ENCODE measurements at places on chromosomes 12 and 14. TPM values are rescaled to one million over a fixed set of nuclear protein-coding genes. Genes with fewer than 3 reads are reported as not detected.
A peak's percentile ranks its signal among the peaks of the same experiment; 100 is the strongest.

DNA sequence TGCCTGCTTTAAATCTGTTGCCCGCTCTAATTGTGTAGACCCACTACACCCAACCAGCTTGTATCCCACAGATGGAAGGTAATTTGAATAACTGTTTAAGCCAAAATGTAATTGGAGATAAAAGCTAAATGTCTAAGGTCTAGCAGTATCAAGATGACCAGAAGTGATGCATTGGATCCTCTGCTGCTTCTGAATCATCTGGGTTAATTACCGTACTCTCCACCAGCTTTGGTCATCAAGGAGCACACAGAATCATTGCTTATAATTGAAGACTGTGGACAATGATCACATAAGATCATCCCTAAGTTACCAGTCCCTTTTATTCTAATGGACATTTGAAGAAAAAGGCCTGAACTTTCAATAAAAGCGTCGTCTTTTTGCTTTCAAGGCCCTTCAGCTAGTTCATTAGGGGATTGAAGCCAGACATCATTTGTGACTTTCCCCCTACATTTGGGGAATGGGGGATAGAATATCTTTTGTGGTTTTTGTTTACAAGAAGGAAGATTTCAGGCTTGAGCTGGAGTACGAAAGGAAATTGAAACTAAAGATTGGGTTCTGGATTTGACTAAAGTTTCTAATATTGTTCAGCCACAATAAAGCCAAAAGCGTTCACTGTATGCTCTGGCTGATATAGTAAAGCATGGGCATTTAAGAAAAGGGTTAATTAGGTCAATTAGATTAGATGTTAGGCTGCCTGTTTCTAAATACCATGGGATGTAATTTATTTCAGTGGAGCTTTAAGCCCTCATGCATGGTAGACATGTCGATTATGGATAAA lies 123.2 kb downstream of the CHST11 start:
- peak overlapping the region; percentile 50 for H3K27ac ChIP-seq
- H3K27me3 ChIP-seq = no peaks in the 10 kb centered on the region
- H3K36me3 ChIP-seq = peaks cover 33% of the 10 kb centered on the region
- H3K4me1 ChIP-seq = peaks cover 74% of the 10 kb centered on the region
- DNase-seq = no peak

DNA sequence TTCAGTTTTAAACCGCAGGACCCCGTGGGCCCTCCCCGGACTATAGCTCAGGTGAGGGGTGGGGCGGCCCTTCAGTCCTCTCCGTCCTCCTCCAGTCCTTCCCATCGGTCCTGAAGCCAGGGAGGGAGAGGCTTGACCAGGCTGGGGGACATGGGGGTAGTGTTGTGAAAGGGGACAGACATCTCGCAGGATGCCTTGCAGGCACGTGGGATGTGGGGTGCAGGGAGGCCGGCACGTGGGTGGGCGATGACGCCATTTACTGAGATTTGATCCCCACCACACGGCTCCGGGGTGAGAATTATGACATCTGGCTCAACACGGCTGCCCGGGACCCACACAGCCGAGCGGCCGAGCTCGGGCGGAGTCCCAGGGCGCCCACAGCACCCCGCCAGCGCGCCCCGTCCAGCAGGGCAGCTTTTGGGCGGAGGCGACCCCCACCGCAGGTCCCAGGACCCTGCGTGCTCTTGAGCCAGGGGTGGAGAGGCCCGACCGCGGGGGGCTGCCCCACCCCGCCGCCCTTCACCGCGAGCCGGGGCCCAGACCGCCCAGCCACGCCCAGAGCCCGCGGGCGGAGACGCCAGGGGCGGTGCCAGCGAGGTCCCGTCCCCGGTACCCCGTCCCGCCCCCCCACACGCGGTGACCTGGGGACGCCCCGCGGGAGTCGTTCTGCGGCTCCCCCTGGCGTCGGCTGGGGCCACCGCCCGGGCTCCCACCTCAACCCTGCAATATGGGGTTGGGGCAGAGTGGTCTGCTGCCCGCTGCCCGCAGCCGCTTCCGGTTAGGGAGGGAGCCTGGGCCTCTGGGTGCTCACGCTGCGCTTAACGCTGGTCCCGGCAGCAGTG lies 3.3 kb upstream of the EXOC3L4 start:
- peak overlapping the region; percentile 17 for H3K4me3 ChIP-seq
- H3K36me3 ChIP-seq = no peaks in the 10 kb centered on the region
- peak; percentile 78 for DNase-seq
- no peak overlapping the region for H3K27ac ChIP-seq
- H3K4me1 ChIP-seq = peaks cover 7% of the 10 kb centered on the region

- DNase-seq = no peak
- no peaks in the 10 kb centered on the region for H3K36me3 ChIP-seq
- peaks cover 16% of the 10 kb centered on the region for H3K27me3 ChIP-seq
- H3K27ac ChIP-seq = no peak overlapping the region
- peak overlapping the region; percentile 31 for H3K4me3 ChIP-seq
These were observed 12.8 kb upstream of the NR4A1 start for GRCh38 chr12:52038447-52038846.

RAPGEF3 gene
- total RNA-seq = 1.6 TPM

DNA sequence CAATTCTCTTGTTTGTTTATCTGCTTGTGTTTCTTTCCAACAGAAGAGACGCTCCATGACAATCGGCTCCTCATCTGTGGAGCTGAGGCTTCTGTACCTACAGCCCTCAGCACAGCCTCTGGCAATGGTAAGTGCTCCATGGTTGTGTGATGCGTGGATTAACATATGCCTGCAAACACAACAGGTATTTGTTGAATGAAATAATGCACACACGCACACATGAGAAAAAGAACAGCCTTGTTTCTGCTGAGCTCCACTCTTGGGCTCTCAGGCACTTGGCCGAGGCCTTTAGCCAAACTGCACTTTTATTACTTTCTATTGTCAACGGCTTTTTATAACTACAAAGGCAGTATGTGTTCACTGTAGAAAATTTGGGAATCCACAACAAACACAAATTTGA lies 120.4 kb upstream of the TMCC3 start:
- no peak overlapping the region for H3K27ac ChIP-seq
- DNase-seq = no peak
- H3K27me3 ChIP-seq = peaks cover 39% of the 10 kb centered on the region
- peaks cover 8% of the 10 kb centered on the region for H3K4me1 ChIP-seq
- H3K4me3 ChIP-seq = no peak overlapping the region

GRCh38 chr12:109092497-109093021 lies 713 bp downstream of the ALKBH2 start:
- H3K36me3 ChIP-seq = peaks cover 5% of the 10 kb centered on the region
- no peaks in the 10 kb centered on the region for H3K27me3 ChIP-seq
- peaks cover 43% of the 10 kb centered on the region for H3K4me1 ChIP-seq
- DNase-seq = no peak
- H3K27ac ChIP-seq = peak overlapping the region; percentile 44
- H3K4me3 ChIP-seq = peak overlapping the region; percentile 73

DNA sequence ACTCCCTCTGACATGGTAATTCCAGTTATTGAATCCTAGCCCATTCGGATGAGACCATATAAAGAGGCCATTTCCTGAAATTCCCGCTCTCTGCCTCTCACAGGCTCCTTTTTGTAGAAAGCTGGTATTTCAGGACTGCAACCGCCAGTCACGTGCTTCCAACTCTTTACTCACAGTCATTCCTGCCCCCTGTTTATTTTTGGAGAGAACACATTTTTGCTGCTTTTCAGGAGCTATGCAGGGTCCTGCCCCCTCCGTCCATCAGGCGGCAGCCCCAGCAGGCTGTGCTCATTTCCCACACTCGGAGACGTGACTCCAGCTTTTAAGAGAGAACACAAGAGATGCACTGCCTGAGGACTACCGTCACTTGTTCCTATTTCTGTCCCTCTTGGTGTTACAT lies 26.8 kb downstream of the IFT43 start:
- peaks cover 4% of the 10 kb centered on the region for H3K4me1 ChIP-seq
- DNase-seq = no peak
- H3K27me3 ChIP-seq = no peaks in the 10 kb centered on the region
- H3K27ac ChIP-seq = no peak overlapping the region
- H3K36me3 ChIP-seq = peaks cover 5% of the 10 kb centered on the region

NAA30 gene
- 18.8 TPM for total RNA-seq

DNA sequence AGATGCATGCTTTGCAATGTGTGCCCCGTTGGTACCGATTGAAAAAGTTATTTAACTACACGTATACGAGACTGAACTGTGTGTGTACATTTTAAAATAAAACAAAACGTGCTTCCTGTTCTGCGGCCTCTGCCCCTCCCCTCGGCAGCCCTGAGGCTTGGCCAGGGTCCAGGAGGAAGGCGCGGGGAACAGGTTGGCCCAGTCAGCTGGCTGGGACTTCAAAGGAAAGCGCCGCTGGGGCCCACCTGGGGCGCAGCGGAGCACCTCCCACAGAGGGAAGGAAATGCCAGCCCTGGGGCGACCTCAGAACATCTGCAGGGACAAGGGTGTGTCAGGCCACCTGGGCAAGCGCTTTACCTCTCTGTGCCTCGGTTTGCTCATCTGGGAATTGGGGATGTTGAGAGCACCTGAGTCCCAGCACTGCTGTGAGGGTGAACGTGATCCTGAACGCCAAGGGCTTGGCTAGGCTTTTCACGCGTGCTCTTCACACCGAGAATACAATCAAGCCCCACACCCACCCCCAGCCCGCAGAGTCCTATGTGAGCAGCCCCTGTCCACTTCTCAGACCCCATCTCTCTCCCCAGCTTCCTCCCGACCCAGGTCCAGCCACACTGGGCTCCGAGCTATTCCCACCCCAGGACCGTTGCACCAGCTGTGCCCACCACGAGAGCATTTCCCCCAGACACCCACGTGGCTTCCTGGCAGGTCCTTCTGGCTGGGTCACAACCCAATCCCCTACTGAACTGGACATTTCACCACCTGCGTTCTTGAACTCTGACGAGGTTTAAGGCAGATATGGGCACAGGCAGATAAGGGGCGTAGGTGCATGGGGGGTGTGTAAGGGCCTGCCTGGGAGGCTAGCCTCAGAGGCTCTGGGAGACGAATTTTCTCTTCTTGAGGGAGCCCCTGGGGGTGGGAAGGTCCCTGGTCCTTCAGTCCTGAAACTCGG lies 41.9 kb upstream of the NCOR2 start:
- H3K4me3 ChIP-seq = peak overlapping the region; percentile 7
- H3K27ac ChIP-seq = no peak overlapping the region
- no peaks in the 10 kb centered on the region for H3K36me3 ChIP-seq
- H3K27me3 ChIP-seq = peaks cover 20% of the 10 kb centered on the region
- peaks cover 15% of the 10 kb centered on the region for H3K4me1 ChIP-seq
- peak; percentile 70 for DNase-seq

CATSPERB gene
- 2.5 TPM for total RNA-seq

EMP1 gene
- 90.4 TPM for total RNA-seq

DNA sequence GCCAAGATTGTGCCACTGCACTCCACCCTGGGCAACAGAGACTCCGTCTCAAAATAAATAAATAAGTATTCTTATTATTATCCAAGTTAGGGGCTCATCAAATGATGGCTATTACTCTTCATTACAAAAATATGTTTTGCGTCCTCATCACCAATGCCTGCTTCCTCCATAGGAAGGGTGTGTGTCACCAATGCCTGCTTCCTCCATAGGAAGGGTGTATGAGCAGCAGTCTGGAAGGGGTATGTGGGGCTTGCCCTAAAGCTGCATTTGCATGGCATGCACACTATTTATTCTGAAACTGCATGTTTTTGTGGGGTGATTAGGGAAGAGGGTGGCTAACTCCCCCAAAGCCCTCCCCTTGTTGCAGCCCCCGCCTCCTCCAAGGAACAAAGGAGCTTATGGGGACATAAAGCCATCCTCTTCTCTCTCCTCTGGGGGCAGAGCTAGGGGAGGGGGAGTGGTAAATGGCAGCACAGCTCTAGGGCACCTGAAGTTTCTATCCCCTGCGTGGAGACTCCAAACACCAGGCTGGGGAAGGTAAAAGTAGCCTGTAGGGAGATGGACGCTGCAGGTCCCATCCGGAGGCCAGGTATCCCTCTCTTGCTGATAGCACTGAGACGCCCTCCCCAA lies 1.3 kb downstream of the CAMKK2 start:
- peak overlapping the region; percentile 88 for H3K4me3 ChIP-seq
- H3K27me3 ChIP-seq = no peaks in the 10 kb centered on the region
- peak overlapping the region; percentile 64 for H3K27ac ChIP-seq

DNA sequence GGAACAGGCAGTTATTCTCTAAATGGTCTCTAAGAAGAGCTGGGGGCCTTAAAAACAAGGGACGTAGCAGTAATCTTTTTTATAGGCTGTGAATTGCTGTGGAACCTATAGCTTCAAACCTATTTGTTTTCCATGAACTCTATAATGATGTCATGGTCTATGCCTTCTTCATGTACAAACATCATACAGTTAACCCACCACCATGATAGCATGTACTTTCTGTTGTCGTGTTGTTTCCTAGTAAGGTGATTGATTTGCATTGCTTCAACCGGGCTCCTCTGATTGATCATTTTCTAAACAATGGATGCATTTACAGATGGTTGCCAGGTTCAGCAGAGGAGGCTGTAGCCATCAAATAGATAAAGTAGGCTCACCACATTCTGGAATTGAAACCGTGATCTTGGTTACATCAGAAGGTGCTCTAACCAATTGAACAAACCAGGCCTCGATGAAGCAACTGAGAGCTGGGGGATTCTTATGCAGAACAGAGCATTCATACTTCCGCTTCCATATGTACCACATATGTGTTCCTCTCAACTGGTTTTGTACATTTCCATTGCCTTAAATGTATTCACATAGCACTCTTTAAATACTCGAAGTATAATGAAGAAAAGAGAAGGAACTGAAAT lies 25.6 kb upstream of the PCNX1 start:
- no peak overlapping the region for H3K4me3 ChIP-seq
- H3K4me1 ChIP-seq = peaks cover 49% of the 10 kb centered on the region
- H3K36me3 ChIP-seq = no peaks in the 10 kb centered on the region
- DNase-seq = no peak
- no peak overlapping the region for H3K27ac ChIP-seq

BMAL2 gene
- 28.8 TPM for total RNA-seq

- H3K27me3 ChIP-seq = no peaks in the 10 kb centered on the region
- H3K4me3 ChIP-seq = no peak overlapping the region
- no peaks in the 10 kb centered on the region for H3K36me3 ChIP-seq
- no peaks in the 10 kb centered on the region for H3K4me1 ChIP-seq
These were observed 125.0 kb upstream of the DYRK2 start for GRCh38 chr12:67523538-67523937.

TMEM116 gene
- 19.7 TPM for total RNA-seq

GRCh38 chr12:57744194-57744776 lies 554 bp upstream of the TSPAN31 start:
- peak; percentile 85 for DNase-seq
- peak overlapping the region; percentile 93 for H3K27ac ChIP-seq
- H3K27me3 ChIP-seq = no peaks in the 10 kb centered on the region
- peak overlapping the region; percentile 77 for H3K4me3 ChIP-seq
- peaks cover 60% of the 10 kb centered on the region for H3K4me1 ChIP-seq

RIN3 gene
- 29.3 TPM for total RNA-seq

SVOP gene
- not detected for total RNA-seq

PLA2G1B gene
- total RNA-seq = not detected

DNA sequence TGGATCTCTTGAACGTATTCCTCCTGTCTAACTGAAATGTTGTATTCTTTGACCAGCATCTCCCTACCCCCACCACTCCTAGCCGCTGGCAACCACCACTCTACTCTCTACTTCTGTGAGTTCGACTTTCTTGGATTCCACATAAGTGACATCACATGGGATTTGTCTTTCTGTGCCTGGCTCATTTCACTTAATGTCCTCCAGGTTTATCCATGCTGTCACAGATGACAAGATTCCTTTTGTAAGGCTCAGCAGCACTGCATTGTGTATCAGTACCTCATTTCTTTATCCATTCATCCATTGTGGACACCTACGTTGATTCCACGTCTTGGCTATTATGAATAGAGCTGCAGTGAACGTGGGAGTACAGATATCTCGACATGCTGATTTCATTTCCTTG lies 10.5 kb downstream of the PRKAB1 start:
- no peak overlapping the region for H3K27ac ChIP-seq
- peaks cover 92% of the 10 kb centered on the region for H3K36me3 ChIP-seq

- no peaks in the 10 kb centered on the region for H3K27me3 ChIP-seq
- H3K4me3 ChIP-seq = no peak overlapping the region
- H3K27ac ChIP-seq = no peak overlapping the region
- DNase-seq = no peak
These were observed 218.8 kb downstream of the DPF3 start for GRCh38 chr14:72675126-72675525.

All from activated CD4-positive, alpha-beta memory T cell treated with anti-CD3 and anti-CD28 coated beads, Interleukin-2, amount 10 ng/mL, durations not matched to agents 7 days and 5 days (primary cell).